ENCODE measurements at places on chromosomes 1 and 21. TPM values are rescaled to one million over a fixed set of nuclear protein-coding genes. Genes with fewer than 3 reads are reported as not detected.

The S100A14 gene
- total RNA-seq, result not detected

The KRTAP21-2 gene
- total RNA-seq, result not detected

The PSMB2 gene
- total RNA-seq, result 76.1 TPM

The OR2T33 gene
- total RNA-seq, result not detected

The KCNE2 gene
- not detected for total RNA-seq

The GBP1 gene
- total RNA-seq, result 13.6 TPM

The LYPD8 gene
- not detected for total RNA-seq

The KDF1 gene
- 1.3 TPM for total RNA-seq

The F13B gene
- not detected for total RNA-seq

The RBP7 gene
- not detected for total RNA-seq

The CFAP74 gene
- total RNA-seq, result not detected

The TNFAIP8L2 gene
- total RNA-seq, result not detected

The IKBKE gene
- total RNA-seq, result 10.9 TPM

The VSIG8 gene
- not detected for total RNA-seq

The SHISA4 gene
- total RNA-seq, result 23.6 TPM

The DEPDC1 gene
- 27.2 TPM for total RNA-seq

The DRAXIN gene
- total RNA-seq, result 0.17 TPM

The PRXL2B gene
- total RNA-seq, result 25.0 TPM

The PRELP gene
- total RNA-seq, result under 0.01 TPM

The SERTAD4 gene
- 0.15 TPM for total RNA-seq

The KRTAP13-2 gene
- total RNA-seq, result not detected

The DNAJC28 gene
- total RNA-seq, result 1.5 TPM

The CD48 gene
- not detected for total RNA-seq

The NBPF19 gene
- total RNA-seq, result 1.5 TPM

The RBM15 gene
- 22.4 TPM for total RNA-seq

The DYNLT4 gene
- total RNA-seq, result not detected

The ARHGAP30 gene
- total RNA-seq, result not detected

The C1orf198 gene
- 16.2 TPM for total RNA-seq

The TFF3 gene
- not detected for total RNA-seq

The GSTM2 gene
- total RNA-seq, result 19.0 TPM

The LMX1A gene
- not detected for total RNA-seq

The BNIPL gene
- 0.17 TPM for total RNA-seq

The LAX1 gene
- not detected for total RNA-seq

The BARHL2 gene
- not detected for total RNA-seq

The F5 gene
- not detected for total RNA-seq

The HSD3B2 gene
- total RNA-seq, result not detected

The CD1B gene
- not detected for total RNA-seq

The CRABP2 gene
- 50.8 TPM for total RNA-seq

The ANGPTL1 gene
- total RNA-seq, result 0.34 TPM

The GPR89A gene
- total RNA-seq, result 14.6 TPM

The FAM151A gene
- not detected for total RNA-seq

The HPDL gene
- total RNA-seq, result 7.1 TPM

The RXRG gene
- total RNA-seq, result not detected

The GABPA gene
- total RNA-seq, result 12.5 TPM

The GPR25 gene
- total RNA-seq, result not detected

The UBE2U gene
- total RNA-seq, result not detected

The FMOD gene
- 2.2 TPM for total RNA-seq

The MAPKAPK2 gene
- total RNA-seq, result 39.5 TPM

The TCP10L gene
- not detected for total RNA-seq

The PM20D1 gene
- not detected for total RNA-seq

The C1orf21 gene
- 12.1 TPM for total RNA-seq

The NUP210L gene
- not detected for total RNA-seq

The ADAM30 gene
- not detected for total RNA-seq

The S100A8 gene
- total RNA-seq, result not detected

The CLEC20A gene
- not detected for total RNA-seq

The EPHB2 gene
- 12.4 TPM for total RNA-seq

The MNDA gene
- total RNA-seq, result not detected
